ENCODE measurements at places on chromosomes 5 and 9.

- DNase-seq = no peak
Measured at GRCh38 chr9:133003071-133003461, 24.6 kb downstream of the GFI1B start.

- DNase-seq = no peak
Measured at GRCh38 chr5:62795926-62796325, 217.3 kb downstream of the LRRC70 start.

DNA sequence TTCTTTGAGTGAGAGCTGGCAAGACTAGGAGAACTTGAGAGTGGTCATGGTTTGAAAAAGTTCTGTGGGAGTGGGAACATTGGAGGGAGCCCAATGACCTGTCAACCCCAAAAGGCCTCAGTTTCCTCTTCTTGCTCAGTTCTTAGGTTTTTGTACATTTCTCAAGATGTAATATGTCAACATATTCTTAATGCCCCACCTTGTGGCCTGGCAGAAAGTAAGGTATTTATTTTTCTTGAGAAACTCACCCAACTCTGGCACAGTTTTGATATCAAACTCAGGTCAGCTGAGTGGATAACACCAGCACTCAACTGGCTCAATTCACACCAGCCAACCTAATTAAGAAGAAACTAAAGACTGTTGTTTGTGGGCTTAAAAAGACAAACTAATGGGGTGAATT is 123.0 kb upstream of the SLC27A6 start:
- DNase-seq = no peak

DNA sequence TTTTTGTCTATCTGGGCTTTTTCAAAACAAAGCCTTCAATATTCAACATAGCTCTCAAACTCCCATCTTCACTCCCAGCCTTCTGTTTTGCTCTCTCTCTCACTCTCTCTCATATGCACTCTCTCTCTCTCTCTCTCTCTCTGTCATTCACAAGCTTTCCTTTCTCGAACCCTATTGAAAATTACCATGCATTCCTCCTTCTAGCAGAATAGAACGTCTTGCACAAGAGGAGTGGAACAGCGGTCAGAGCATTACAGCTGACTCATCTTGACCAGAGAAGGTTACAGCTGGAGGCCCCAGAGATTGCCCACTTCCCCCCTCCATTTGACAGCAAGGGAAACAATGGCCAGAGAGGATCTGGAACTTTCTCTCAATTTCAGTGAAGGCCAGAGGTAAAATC is 51.0 kb upstream of the LIFR start:
- no peak for DNase-seq

GRCh38 chr5:532521-533242 is 8.4 kb upstream of the SLC9A3 start:
- DNase-seq = no peak

DNA sequence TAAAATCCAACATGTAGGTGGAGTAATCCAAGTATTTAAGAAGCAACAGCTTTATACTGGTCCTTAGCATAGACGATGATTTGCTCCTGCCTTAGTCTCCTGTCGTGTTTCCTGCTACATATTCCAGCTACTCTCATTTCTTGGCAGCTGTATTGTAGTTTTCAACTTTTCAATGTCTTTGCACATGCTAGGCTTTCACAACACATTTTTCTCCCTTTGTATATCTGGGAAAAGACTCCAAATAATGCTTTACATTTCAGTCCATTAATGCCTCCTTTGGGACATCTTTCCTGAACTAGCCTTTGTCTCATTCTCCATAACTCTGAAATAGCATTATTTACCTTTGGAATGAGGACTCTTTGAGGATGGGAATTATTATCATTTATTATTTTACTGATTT is 508.0 kb downstream of the PTPRD start:
- DNase-seq = no peak

DNA sequence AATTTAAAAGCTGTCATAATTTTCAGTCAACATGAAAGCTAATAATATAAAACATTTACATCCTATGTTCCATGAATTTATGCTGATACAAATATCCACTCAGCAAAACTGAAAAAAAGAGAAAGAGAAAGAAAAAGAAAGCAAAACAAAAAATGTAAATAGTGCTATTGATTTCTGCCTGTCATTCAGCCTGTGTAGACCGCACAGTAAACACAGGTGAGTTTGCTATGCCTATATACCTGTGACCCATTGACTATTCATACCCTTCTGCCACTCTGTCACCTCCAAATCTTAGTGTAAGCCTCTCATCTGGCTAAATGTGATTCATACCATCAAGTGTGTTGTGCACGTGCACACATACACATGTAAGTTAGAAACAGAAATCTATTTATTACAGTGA is 359.0 kb upstream of the RORB start:
- DNase-seq = no peak

GRCh38 chr9:38058452-38059232 is 10.4 kb downstream of the SHB start:
- no peak for DNase-seq

DNA sequence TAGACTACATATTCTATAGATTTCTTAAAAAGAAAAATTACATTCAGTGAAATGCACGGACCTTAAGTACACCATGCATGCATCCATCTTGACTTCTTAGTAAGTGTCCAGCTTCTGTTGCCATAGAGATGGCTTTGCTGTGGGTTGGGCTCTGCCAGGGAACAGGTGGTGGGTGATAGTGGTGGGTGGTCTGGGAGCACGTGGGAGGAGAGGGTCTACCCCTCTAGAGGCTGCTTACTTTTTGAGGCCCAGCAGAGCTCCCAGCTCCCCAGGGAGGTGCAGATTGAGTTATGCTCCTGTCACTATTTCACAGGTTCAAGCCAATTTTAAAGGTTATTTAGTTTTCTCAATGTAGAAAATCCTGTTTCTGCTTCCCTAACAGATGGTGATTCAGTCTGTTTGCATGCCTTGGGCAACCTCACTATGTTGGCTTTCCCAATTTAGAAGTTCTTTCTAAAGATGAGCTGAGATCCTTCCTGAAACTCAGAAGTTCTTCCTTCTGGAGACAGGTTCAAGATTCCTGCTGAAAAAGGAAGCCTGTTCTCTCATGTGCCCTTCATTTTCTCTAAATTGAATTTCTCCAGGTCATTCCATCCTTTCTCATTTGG is 107.4 kb upstream of the LHFPL2 start:
- DNase-seq = no peak

GRCh38 chr9:20041697-20042081 is 252.9 kb upstream of the SLC24A2 start:
- DNase-seq = no peak

- no peak for DNase-seq
Measured at GRCh38 chr9:116237456-116237855, 83.9 kb downstream of the PAPPA start.

- DNase-seq = no peak
Measured at GRCh38 chr9:2967766-2968165, 123.9 kb upstream of the PUM3 start.

DNA sequence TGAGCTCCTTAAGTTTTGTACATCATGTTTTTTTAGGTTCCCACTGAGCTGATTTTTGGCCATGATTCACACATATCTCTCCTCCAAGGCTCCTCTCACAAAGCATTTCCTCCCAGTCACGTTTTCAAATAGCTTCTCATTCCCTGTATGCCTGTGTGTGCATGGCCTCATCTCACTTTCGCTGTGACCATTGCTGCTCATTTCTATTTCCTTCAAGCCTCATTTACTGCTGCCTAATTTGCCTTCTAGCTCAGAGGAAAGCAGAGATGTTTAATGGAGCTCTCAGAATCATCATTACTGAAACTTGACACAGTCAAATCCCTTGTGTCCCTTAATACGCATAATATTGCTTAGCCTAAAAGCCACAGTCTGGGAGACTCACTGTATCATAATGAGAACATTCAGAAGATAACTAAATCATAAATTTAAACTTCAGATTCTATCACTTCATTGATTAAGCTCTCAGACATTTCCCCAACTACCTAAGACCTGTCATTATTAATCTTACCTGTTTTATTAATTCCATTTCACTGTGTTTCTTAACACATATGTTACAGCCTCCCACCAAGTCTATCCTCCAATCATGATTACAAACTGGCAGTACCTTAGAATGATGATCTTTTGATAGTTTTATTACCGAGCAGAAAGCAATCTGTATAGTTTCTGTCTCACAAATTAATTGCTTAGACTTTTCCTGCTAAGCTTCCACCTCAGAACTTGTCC is 278.3 kb upstream of the PTGER4 start:
- DNase-seq = no peak

DNA sequence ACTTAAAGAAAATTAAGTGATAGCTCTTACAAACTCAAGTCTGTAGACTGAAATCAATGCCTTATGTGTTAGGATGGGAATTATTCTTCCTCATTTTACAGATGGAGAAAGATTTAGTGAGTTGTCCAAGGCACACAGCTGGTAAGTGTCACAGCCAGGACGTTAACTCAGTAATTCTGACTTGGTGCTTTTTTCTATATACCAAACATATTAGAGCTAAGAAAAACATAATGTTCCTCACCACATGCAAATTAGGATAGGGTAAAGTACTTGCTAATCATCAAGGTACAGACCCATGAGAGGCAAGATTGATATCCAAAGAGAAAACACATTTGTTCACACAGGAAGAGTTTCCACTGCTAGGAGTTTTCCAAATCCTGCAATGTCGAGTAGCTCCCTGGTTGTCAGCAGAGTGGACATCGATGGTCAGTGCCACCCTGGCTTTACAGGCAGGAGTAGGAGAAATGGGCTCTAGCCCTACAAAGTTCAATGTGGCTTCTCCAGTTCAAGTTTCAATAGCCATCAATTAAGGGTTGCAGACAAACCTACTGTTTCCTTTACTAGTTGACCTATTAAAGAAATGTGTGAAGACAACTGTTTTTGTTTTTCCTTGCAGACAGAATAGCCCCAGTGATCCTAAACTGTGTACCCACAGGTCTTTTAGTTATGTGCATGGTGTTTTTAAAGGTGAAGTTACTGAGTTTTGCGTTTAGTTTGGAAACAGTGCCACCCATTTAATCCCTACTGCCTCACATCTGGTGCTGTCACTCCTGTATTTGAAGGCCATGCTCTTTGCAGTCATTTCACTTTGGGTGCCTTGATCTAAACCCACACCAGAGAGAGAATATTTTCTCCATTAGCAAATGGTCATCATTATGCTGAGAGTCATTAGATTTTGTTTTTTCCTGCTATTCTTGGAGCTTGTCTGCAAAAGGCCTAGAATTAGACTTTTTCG is 460.8 kb upstream of the SMARCA2 start:
- DNase-seq = no peak

DNA sequence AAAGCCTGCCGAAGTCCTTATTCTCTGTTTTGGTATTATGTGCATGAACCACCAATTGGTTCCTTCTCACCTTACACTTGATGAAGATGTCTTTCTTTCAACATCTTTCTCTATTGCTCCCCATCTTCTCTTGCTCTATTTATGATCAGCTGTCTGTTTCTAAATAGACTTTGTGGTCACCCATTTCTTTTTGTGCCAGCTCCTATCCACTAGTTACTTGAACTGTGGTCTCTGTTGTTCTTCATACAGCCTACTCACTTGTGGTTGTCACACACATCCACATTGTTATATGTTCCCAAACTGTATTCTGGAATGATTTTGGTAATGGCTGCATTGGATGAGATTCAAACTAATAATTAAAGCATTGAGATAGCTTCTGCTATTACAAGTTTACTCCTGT is 11.4 kb downstream of the VCAN start:
- no peak for DNase-seq

- no peak for DNase-seq
Measured at GRCh38 chr9:13143281-13143680, 136.2 kb downstream of the MPDZ start.

- no peak for DNase-seq
Measured at GRCh38 chr9:64015136-64015535, 1269.9 kb downstream of the FOXD4L5 start.

DNA sequence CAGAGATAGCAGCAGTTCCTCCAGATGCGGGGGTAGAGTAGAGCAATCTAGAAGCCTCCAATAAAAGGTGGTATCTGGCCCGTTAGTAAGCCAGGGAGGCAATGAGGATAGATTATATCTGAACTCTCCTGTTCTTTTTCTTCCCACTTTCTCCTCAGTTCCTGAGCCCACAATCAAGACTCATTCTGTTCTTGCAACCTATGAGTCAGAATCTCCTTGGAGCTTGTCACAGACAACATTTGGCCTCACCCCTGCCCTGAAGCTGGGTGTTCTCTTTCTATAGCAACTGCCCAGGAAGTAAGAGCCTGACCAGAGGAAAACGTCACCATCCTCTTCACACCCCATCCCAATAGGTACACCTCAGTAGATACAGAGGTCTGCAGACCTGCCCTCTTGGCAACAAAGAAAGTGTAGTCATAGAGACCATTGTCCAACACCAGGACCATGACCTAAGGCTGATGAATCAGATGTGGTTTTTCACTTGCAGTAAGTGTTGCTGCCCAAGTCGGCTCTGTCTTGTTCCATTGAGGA is 76.3 kb upstream of the PCA3 start:
- no peak for DNase-seq

DNA sequence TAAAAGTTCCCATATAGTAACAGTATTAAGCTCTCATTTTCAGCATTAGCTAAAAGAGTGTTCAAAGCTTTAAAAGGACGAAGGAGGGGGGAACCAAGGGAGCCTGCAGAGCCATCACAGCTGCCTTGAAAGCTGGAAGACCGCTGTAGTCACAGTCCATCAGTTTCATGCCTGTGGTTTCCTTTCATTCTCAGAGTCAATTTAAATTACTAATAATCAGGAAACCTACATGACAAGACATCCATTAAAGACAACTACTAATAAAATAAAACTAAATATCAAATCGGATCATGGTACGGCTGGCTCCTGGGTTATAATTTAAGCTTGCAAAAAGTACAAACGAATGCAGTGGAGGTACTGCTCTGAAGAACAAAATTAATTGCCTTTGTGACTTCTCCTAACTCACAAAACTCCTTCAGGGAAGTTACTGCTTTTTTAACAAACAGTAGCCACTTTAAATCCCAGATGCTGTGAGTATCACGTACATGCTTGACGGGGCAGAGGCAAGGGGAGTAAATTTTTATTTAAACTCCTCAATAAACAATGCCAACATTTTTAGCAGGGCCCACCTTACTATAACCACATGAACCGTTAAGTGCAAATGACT is 213.5 kb downstream of the DENND1A start:
- DNase-seq = no peak

DNA sequence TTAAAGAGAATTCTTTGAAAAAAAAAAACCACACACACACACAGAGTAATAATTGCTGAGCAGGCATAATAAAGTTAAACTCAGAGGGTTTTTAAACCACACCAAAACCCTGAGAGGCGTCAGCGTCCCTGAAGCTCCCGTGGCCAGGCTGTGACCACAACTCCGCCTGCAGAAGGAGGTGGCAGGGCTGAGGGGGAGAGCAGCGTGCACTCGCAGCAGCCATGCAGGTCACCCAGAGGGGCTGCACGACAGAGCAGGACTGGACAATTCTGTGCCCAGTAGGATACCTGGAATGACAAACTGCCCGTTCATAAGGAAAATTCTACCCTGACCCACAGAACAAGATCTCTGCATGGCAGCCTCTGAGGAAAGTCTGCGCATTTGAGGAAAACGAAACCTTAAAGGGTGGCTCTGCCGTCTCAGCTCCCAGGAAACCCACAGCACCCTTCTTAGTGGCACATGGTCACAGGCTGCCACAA is 44.0 kb downstream of the ROR2 start:
- no peak for DNase-seq

All from 8988T (cell line).